ENCODE measurements at places on chromosomes 4 and X.

DNA sequence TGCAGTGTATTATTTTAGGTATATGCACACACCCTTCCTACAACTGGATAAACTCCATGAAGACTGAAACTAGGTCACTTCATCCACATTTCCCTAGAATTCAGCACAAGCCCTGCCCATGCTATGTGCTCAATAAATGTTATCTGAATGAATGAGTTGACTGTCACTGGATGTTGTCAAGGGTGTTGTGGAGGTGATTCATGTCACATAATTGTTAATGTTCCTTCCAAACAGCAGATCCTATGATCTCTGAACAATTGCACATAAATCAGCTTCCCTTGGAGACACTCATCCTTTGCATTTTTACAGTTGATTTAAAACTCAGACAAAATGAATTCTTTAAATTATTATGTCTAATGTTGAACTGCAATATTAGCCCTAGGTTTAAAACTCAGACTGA is 154.7 kb downstream of the TSPAN5 start:
- no peaks in the 10 kb centered on the region for H3K27me3 ChIP-seq
- no peaks in the 10 kb centered on the region for H3K36me3 ChIP-seq
- no peak overlapping the region for H3K4me3 ChIP-seq
- no peak for DNase-seq
- no peak overlapping the region for H3K27ac ChIP-seq

DNA sequence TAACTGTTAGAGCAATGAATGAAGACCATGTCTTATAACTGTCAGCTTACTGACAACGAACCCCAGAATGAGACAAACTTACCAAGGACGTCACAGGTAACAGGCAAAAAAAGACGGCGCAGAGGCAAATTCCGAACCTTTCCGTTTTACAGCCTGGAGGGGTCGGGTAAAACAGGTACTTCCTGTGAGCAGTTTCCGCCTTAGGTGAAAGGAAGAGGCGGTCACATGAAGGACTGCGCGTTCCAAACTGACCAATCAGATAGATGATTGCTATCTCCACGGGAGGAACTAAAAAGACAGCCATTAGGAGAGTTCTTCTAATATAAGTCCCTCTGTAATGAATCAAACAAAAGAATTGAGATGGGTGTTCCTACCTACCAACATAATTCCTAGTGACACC is at the start of gene COX7B2:
Gene COX7B2, minus strand, starts transcription at position 168 of the 400 bp plus-strand sequence. CDS start 174,053 bp downstream, outside the sequence.
- no peak for DNase-seq
- no peak within 1 kb of the TSS for H3K27ac ChIP-seq
- no peaks in the 10 kb centered on the region for H3K36me3 ChIP-seq
- no peak within 1 kb of the TSS for H3K4me3 ChIP-seq
- H3K4me1 ChIP-seq = no peaks in the 10 kb centered on the region

GRCh38 chrX:28586286-28586685 is 960 bp upstream of the IL1RAPL1 start:
- no peaks in the 10 kb centered on the region for H3K36me3 ChIP-seq
- H3K4me3 ChIP-seq = peak overlapping the region; percentile 88
- no peak overlapping the region for H3K27ac ChIP-seq
- H3K4me1 ChIP-seq = peaks cover 24% of the 10 kb centered on the region
- H3K27me3 ChIP-seq = no peaks in the 10 kb centered on the region
- DNase-seq = peak; percentile 31

- H3K36me3 ChIP-seq = no peaks in the 10 kb centered on the region
- no peak overlapping the region for H3K4me3 ChIP-seq
- H3K4me1 ChIP-seq = no peaks in the 10 kb centered on the region
- no peaks in the 10 kb centered on the region for H3K27me3 ChIP-seq
Observed at GRCh38 chrX:125895518-125895917, 270.6 kb downstream of the DCAF12L2 start.

GRCh38 chrX:3465017-3465416 is 118.6 kb upstream of the MXRA5 start:
- no peaks in the 10 kb centered on the region for H3K27me3 ChIP-seq
- H3K27ac ChIP-seq = no peak overlapping the region
- DNase-seq = no peak
- no peaks in the 10 kb centered on the region for H3K36me3 ChIP-seq
- no peaks in the 10 kb centered on the region for H3K4me1 ChIP-seq

DNA sequence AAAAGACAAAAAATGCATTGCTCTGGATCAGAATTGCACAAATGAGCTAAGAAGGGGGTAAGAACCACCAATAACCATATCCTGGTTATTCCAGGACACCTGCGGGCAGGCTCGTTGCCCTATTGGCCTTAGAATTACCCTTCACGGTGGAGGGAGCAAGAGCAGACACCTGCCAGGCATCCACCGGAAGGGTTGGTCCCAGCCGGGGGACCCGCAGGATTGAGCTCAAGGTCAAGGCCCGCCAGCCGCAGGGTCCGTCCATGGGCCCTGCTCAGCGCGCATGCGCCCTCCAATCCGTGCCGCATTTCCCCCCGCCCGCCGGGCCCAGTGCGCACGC is 575 bp downstream of the SLC25A6 start:
- H3K27ac ChIP-seq = peak overlapping the region; percentile 73
- peak; percentile 89 for DNase-seq
- peaks cover 39% of the 10 kb centered on the region for H3K36me3 ChIP-seq
- H3K4me1 ChIP-seq = peaks cover 15% of the 10 kb centered on the region
- no peaks in the 10 kb centered on the region for H3K27me3 ChIP-seq

DNA sequence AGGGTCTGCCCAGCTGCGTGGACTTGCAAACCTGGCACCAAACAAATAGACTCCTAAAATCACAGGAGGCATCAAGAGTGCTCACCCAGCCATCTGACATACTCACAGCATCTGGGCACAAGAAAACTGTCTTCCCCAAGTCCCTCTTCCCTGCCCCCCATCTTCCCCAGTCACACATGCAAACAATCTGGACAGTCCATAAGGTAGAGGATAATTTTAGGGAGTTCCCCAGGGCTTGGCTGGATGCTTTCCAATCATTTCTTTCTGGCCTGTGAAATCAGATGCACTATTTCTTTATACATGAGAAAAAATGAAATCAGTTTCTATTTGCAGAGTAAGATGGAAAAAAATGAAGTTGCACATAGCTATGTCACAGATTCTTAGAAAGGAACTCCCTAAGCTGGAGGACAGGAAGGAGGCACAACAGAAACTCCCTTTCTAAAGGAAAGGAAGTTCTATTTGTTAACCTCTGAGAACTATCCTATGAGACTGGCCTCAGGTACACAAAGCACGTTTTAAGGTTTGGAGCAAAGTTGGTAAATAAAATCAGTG is 342.3 kb downstream of the HNRNPD start:
- no peaks in the 10 kb centered on the region for H3K4me1 ChIP-seq
- no peaks in the 10 kb centered on the region for H3K27me3 ChIP-seq
- no peak overlapping the region for H3K4me3 ChIP-seq
- no peaks in the 10 kb centered on the region for H3K36me3 ChIP-seq
- DNase-seq = no peak

DNA sequence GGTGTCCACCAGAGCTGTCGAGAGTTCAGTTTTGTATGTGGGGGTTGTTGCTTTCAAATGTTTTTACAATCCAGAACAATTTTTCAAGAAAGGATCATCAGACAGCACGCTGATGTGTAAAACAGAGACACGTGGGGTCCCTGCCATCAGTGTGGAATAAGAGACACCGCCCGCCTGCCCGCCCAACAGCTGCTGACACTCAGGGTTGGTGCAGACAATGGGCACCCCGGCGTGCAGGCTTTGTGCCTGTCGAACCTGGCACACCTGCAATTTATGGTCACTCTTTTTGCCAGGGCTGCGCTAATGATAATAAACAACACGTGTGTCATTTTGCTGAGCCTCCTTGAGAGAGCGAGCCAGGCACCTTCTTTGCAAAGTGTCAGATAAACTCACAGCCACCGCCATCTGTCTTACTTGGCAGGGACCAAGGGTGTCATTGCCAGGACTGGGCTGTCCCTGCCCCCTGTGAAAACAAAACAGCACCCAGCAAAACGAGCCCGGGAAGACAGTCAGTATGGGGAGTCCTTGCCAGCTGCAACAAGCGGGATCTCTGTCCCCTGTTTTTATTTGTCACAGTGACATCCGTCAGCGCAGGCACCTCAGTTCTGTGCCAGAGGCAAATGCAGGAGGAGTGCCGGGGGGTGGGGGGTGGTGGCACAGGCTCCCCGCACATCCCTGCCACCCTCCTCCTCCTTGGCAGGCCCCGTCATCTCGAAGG is 69.1 kb downstream of the PSAPL1 start:
- H3K27me3 ChIP-seq = no peaks in the 10 kb centered on the region
- H3K27ac ChIP-seq = no peak overlapping the region
- no peak for DNase-seq
- no peaks in the 10 kb centered on the region for H3K4me1 ChIP-seq

- no peak overlapping the region for H3K27ac ChIP-seq
- H3K27me3 ChIP-seq = no peaks in the 10 kb centered on the region
- DNase-seq = peak; percentile 31
- H3K4me3 ChIP-seq = no peak overlapping the region
- H3K36me3 ChIP-seq = peaks cover 3% of the 10 kb centered on the region
Observed at GRCh38 chrX:2497961-2498780, 2.6 kb downstream of the DHRSX start.

GRCh38 chr4:128848461-128848860 is 39.0 kb downstream of the JADE1 start:
- no peak for DNase-seq
- H3K27ac ChIP-seq = no peak overlapping the region
- no peak overlapping the region for H3K4me3 ChIP-seq
- H3K27me3 ChIP-seq = no peaks in the 10 kb centered on the region
- H3K4me1 ChIP-seq = no peaks in the 10 kb centered on the region
- H3K36me3 ChIP-seq = peaks cover 32% of the 10 kb centered on the region

- no peak for DNase-seq
- no peak overlapping the region for H3K27ac ChIP-seq
- H3K36me3 ChIP-seq = no peaks in the 10 kb centered on the region
- no peak overlapping the region for H3K4me3 ChIP-seq
- H3K4me1 ChIP-seq = no peaks in the 10 kb centered on the region
- no peaks in the 10 kb centered on the region for H3K27me3 ChIP-seq
Observed at GRCh38 chrX:20382082-20382481, 115.4 kb upstream of the RPS6KA3 start.

- H3K27me3 ChIP-seq = no peaks in the 10 kb centered on the region
- H3K4me1 ChIP-seq = no peaks in the 10 kb centered on the region
- DNase-seq = no peak
Observed at GRCh38 chrX:65745992-65746391, 78.5 kb downstream of the MSN start.

GRCh38 chrX:12970691-12971202 is 4.2 kb upstream of the TMSB4X start:
- peak; percentile 84 for DNase-seq
- H3K4me3 ChIP-seq = no peak overlapping the region
- peak overlapping the region; percentile 68 for H3K27ac ChIP-seq
- H3K4me1 ChIP-seq = peaks cover 45% of the 10 kb centered on the region
- no peaks in the 10 kb centered on the region for H3K36me3 ChIP-seq

- no peaks in the 10 kb centered on the region for H3K27me3 ChIP-seq
- no peaks in the 10 kb centered on the region for H3K36me3 ChIP-seq
- no peak for DNase-seq
- no peaks in the 10 kb centered on the region for H3K4me1 ChIP-seq
Observed at GRCh38 chrX:140701480-140701879, 8.1 kb upstream of the LINC00632 start.

DNA sequence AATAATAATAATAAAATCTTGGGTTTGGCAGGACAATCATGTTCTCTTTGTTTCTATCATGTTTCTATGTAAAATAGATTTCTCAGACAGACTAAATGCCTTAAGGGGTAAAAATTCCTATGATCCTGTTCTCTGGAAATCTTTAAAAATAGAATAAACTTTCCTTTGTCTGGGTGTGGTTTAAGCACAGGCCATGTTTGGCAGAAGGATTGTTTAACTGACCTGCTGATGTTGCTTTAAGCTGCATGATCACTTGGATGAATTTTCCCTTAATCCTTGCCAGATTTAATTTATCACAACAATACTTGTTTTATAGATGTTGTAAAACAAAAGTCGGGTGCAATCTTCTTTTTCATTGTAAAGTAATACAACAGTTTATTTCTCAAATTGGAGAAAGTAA is 341.7 kb upstream of the FAT1 start:
- no peaks in the 10 kb centered on the region for H3K4me1 ChIP-seq
- DNase-seq = no peak
- H3K27me3 ChIP-seq = no peaks in the 10 kb centered on the region
- H3K27ac ChIP-seq = no peak overlapping the region

- no peak overlapping the region for H3K4me3 ChIP-seq
- H3K36me3 ChIP-seq = peaks cover 2% of the 10 kb centered on the region
- H3K27me3 ChIP-seq = no peaks in the 10 kb centered on the region
- no peak for DNase-seq
- no peak overlapping the region for H3K27ac ChIP-seq
Observed at GRCh38 chrX:135581496-135581895, 61.0 kb downstream of the INTS6L start.

GRCh38 chr4:15455290-15455689 is 14.4 kb upstream of the CC2D2A start:
- H3K27ac ChIP-seq = no peak overlapping the region
- DNase-seq = no peak
- peaks cover 4% of the 10 kb centered on the region for H3K4me1 ChIP-seq
- H3K36me3 ChIP-seq = no peaks in the 10 kb centered on the region

DNA sequence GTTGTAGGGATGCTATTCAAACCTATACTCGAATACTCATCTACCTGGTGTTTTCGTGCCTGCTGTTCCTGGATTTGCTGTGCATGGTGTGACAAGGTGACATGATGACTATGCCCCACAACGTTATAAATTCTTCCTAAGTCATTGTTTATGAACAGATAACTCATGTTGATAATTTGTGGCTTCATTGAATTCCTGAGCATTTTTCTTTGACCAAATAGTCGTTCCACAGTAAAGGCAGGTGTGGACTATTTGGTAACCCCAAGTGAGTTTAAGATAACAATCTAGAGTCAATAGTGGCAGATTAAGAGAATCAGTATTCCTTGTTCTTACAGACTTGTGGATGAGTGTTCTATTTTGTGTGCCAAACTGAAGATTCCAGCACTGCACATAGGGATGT is 59.9 kb downstream of the SNX25 start:
- H3K4me1 ChIP-seq = peaks cover 3% of the 10 kb centered on the region
- H3K4me3 ChIP-seq = no peak overlapping the region
- H3K27ac ChIP-seq = no peak overlapping the region
- no peaks in the 10 kb centered on the region for H3K27me3 ChIP-seq

DNA sequence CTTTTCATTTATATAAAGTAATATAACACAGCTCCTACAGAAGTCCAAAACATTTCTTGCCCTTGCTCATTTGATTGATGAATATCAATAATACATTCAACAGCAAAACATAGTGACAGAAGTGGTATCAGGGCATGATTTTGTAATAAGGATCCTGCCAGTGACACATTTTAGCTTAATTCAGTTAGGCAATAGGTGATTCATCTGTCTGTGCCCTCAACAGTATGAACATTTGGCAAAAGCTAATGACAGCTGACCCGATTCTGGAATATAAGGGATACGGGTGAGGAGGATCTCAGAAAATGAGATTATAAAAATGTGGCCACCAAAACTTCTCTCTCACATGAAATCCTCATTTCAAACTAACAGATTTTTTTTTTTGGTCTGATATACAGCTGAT is 294.0 kb downstream of the CAMK2D start:
- no peaks in the 10 kb centered on the region for H3K27me3 ChIP-seq
- peaks cover 31% of the 10 kb centered on the region for H3K4me1 ChIP-seq
